ENCODE measurements at places on chromosomes 7 and 10.

GRCh38 chr10:125707541-125708468 is 11.7 kb upstream of the EDRF1 start:
- no peak for DNase-seq

- DNase-seq: no peak
Observed at GRCh38 chr10:120735773-120736371, 115.3 kb upstream of the WDR11 start.

DNA sequence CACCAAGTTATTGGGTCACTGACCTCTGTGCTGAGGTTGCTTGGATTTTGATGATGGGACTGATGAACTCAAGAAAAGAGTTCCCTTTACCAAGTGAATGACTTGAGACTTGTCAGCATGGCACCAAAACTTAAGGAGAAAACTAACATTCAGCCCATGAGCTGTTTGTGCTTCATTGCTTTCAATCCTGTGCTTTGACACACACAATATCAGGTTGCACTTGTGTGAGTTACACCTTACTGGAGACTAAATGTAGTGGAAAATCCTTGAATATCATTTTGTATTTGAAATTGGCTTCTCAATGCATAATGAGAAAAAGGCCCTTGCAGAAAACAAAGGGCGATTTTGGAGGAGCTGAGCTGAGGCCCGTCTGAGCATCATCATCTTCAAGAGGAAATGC is 2.7 kb downstream of the BAG3 start:
- DNase-seq: no peak

DNA sequence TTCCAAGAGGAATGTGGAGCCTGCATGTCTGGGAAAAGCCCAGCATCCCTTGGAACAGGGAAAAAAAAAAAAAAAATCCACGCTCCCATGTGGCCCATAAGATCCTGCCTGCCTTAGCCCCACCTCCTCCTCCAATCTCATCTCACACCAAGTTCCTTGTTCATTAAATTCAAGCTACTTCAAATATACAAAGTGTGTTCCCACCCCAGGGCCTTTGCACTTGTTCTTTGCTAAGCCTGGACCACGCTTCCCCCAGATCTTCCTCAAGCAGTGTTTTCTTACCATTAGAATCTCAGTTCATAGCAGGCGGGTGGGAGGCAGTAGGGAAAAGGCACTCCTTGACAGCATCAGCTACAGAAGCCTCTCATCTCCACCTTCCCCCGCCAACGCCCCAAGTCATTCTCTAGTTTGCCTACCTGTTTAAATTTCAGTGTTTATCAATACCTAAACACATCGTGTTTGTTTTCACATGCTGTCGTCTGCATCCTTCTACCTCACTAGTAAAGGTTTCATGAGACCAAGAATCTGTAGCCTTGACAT is 262.8 kb downstream of the FGFR2 start:
- DNase-seq: no peak

- DNase-seq: no peak
Observed at GRCh38 chr7:38545977-38546376, 85.2 kb downstream of the AMPH start.

GRCh38 chr10:113026679-113027078 is 76.6 kb downstream of the TCF7L2 start:
- no peak for DNase-seq

- DNase-seq: no peak
Observed at GRCh38 chr7:155398944-155399343, 59.0 kb upstream of the EN2 start.

DNA sequence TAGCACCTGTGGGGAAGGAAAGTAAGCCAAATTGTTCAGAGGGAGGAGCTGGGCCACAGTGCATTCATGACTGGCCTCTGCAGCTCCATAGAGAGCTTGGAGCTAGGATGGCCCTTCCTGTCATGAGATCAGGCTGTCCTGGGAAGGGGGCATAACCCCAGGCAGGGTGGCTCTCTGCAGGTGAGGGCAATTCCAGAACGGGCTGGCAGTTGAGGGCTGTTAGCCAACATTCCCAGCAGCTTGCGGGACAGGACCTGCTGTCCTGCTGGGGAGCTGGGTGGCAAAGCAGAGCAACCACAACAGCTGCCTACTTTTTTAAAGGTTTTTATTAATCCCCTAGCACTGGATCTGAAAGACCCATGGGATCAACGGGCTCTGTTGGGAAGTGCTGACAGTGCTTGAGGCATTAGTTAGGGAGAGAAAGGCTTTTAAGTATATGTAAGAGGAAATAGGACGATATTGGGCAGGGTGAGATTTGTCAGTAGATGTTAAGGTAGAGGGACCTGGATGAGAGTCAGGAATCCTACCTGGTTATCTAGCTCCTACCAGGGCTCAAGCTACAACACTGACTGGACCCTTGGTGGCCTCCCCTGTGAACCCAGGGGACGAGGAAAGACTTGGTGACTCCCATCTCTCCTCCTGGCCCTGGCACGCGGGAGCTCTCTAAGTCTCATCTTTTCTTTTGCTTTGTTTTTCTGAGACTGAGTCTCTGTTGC is 77.8 kb downstream of the NAMPT start:
- DNase-seq: no peak

DNA sequence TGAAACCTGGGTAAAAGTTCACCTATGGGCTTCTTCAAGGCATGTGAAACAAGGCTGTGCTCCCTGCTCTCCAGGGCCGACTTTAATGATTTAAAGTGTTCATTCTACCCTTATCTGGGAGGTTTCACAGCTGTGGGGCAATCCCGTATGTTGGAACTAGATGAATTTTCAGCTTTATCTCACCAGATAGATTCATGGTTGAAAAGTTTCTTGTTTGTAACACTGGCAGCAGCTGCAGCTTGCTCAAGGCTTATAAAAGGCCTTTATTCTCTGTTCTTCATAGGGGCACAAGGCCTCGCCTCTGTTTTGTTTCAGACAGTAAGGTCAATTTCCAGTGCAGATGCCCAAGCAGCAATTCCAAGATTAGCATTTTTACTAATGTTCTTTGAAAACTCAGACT is 70.4 kb upstream of the DNAJB12 start:
- DNase-seq: no peak

GRCh38 chr7:96997512-96998032 is 7.8 kb upstream of the DLX6 start:
- DNase-seq: no peak

- no peak for DNase-seq
Observed at GRCh38 chr7:82926477-82926876, 236.2 kb downstream of the PCLO start.

GRCh38 chr10:60853107-60853506 is 74.8 kb downstream of the CDK1 start:
- DNase-seq: no peak

DNA sequence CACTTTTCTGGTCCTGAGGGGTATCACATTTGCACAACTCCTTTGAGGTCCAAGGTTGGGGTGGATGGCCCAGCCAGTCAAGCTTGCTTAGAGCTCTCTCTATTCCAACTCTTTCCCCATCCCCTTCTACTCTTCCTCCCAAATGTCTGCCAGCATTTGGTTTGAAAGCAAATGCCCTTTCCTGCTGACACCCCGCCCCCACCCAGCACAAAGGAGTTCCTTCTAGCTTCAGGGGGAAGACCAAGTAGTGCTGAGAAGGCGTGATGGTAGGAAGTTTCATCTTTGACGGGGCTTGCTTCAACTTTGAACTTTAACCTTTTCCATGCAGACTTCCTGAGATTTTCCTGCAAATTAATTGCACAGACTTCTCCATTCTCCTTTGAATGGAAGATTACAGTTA is 137.5 kb upstream of the TCF7L2 start:
- no peak for DNase-seq

DNA sequence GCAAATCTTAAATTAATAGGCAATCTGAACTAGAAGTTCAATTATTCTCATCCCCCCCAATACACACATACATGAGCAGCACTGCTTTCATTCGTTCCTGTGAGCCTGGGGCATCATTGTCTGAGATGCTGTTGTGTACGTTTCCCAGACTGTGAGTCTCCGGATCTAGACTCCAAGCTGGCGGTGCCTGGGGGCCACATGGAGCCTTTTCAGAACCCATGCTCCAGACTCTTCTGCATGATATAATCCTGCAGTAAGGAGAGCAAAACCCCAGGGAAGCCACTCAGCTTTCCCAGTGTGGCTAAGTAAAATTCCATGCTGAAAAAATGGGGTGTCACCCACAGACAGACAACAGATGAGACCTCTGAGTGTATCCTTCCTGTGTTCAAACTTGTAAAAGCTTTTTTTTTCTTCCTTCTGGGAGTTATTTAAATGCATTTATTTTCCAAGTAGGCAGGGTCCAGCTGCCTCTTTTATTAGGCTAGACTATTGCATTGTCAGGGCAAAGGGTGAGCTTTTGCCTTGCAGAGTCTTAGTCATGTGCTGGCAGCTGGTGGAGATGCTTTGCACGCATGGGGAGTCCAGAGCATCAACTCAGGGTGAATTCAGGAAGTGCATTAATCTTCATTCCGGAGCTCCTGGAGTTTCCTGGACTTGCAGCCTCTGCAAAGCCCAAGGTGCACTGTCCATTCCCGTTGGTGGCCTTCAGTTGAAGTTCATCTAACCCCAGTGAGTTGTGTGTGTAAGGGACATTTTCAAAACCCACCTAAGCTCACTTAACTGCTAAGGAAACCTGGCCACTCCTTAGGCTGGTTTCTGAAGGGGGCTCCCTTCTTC is 185.7 kb upstream of the ADO start:
- no peak for DNase-seq
